HFFc6 (cell line): ENCODE measurements at places on chromosomes 7 and 10. TPM values are rescaled to one million over a fixed set of nuclear protein-coding genes. Genes with fewer than 3 reads are reported as not detected.
A peak's percentile ranks its signal among the peaks of the same experiment; 100 is the strongest.

- no peak for DNase-seq
Measured at GRCh38 chr7:130926001-130926691, 192.1 kb upstream of the KLF14 start.

The IL15RA gene
- 1.6 and 1.7 TPM in 2 replicates for total RNA-seq

- peak; percentile 91 for DNase-seq
Measured at GRCh38 chr10:17206210-17206709, 4.8 kb upstream of the TRDMT1 start.

- DNase-seq, result no peak
Measured at GRCh38 chr7:76209310-76209709, 7.6 kb downstream of the SRRM3 start.

The ITIH5 gene
- total RNA-seq, result not detected in 3 replicates

- DNase-seq, result peak; percentile 71
Measured at GRCh38 chr7:141012044-141012685, 2.6 kb downstream of the MRPS33 start.

GRCh38 chr7:105250706-105251105, 138.0 kb downstream of the SRPK2 start:
- no peak for DNase-seq

DNA sequence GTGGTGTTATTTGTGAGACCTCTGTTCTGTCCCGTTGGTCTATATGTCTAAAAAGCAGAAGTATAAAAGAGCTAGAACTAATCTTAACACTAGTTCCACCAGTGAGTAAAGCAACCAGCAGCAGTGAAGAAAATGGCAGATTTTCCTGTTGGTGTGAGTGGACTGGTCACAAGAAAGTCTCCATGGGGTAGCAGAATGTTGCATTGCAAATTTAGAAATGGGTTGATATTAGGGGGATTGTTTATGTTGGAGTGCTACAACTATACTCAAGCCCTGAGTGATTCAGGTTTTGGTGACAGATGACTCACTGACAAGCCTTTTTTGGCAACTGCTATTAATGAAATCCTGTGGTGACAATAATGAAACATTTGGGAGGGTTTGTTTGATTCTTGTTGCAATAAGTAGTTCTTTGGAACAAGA, 5.6 kb downstream of the AVL9 start:
- DNase-seq, result peak; percentile 65

The CDC123 gene
- total RNA-seq, result 114 to 123 TPM (median 116 TPM) in 3 replicates

- DNase-seq, result no peak
Measured at GRCh38 chr10:121978511-121978910, 3.5 kb upstream of the NSMCE4A start.

The TAS2R4 gene
- not detected in 3 replicates for total RNA-seq
